ENCODE measurements at places on chromosomes 3 and 15.

DNA sequence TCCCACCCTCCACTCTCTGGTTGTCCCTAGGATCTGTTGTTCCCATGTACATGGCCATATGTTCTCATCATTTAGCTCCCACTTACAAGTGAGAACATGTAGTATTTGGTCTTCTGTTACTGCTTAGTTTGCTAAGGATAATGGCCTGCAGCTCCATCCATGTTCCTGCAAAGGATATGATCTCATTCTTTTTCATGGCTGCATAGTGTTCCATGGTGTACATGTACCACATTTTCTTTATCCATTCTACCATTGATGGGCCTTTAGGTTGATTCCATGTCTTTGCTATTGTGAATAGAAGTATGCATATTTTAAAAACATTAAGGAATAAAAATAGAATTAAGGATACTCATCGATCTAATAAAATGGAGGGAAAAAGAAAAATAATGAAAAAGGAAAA is 278.4 kb downstream of the MBNL1 start:
- DNase-seq = no peak

GRCh38 chr15:28049581-28049980 is 49.5 kb downstream of the OCA2 start:
- DNase-seq = no peak

- no peak for DNase-seq
Observed at GRCh38 chr3:15610082-15610759, 8.7 kb downstream of the BTD start.

DNA sequence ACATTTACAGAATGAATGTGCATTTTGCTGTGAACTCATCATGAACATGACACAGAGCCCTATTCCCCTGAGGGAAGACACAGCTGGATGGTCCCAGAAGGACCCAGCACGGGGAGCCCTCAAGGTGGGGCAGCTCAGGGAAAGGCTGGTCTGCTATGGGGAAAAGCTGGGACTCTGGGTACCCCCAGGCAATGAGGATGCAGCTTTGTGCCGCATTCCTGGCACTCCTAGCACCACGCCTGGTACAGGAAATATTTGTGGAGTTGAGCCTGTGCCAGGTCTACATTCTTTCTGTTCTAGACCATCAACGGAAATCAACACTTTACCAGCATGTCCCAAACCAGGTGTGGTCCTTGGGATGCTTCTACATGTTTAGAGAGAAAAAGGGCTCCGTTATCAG is 74.0 kb downstream of the SRGAP3 start:
- DNase-seq = no peak

DNA sequence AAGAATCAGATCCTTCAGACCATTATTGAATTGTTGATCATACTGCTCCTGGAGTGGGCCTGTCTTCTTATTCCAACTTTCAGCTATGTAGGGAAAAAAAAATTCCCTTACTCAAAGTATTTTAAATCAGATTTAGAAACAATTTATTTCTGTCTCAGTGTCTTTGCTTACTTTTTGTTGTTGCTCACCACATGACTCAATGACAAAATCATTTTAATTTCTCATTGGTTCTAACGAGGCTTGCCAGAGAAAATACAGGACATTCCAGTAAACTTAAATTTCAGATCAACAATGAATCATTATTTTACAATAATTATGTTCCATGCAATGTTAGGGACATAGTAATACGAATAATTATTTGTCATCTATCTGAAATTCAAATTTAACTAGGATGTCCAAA is 748.5 kb upstream of the CBLB start:
- no peak for DNase-seq

GRCh38 chr15:101232677-101233076 is 19.2 kb downstream of the CHSY1 start:
- DNase-seq = no peak

GRCh38 chr3:187101184-187102072 is 37.9 kb downstream of the RPL39L start:
- DNase-seq = peak; percentile 64

GRCh38 chr3:157769378-157769777 is 266.2 kb upstream of the VEPH1 start:
- DNase-seq = no peak

- no peak for DNase-seq
Observed at GRCh38 chr3:139006051-139006716, at the start of gene PRR23A. Gene PRR23A (minus strand): TSS chr3:139006268. CDS start chr3:139006268, 0 bp downstream.

DNA sequence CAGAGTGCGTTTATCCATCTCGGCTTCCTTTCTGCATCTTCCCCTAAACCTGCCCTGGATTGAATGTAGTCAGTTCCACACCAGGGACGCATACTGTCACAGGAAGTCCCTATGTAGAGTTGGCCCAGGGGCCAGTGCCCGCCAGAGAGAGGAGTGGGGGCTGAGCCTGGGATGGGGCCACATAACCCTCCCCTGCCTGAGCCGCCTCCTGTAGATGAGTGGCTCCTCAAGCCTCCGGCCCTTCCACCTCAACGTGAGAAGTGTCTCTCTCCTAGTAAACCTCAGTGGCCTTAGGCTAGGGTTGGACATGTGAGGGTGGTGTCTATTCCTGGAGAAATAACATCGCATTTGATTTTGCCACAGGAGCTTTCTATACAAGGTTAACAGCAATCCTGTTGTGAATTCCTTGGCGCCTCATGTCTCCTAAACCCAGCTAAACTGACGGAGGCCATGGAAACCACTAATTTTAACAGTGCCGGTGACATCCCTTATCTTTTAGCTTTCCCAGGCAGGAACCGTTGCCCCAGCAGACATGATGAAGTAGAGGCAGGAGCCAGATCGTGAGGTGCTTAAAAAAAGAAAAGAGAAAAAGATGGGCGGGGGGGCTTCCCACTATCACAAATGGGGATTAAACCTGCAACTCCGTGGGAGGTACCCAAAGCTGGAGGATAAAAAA is 171.1 kb downstream of the CHDH start:
- no peak for DNase-seq

DNA sequence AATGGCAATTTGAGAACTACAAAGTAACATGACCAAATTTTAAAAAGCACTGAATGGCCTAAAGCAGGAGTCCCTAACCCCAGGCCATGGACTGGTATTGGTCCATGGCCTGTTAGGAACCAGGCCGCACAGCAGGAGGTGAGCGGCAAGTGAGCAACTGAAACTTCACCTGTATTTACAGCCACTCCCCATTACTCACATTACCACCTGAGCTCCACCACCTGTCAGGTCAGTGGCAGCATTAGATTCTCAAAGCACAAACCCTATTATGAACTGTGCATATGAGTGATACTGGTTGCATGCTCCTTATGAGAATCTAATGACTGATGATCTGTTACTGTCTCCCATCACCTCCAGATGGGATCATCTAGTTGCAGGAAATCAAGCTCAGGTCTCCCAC is 48.8 kb downstream of the SENP7 start:
- DNase-seq = no peak

GRCh38 chr3:120560304-120561250 is 35.6 kb upstream of the NDUFB4 start:
- DNase-seq = no peak

- DNase-seq = no peak
Observed at GRCh38 chr3:127751163-127751621, 71.1 kb downstream of the MGLL start.

- DNase-seq = no peak
Observed at GRCh38 chr3:50502584-50503423, 630 bp downstream of the CACNA2D2 start.

DNA sequence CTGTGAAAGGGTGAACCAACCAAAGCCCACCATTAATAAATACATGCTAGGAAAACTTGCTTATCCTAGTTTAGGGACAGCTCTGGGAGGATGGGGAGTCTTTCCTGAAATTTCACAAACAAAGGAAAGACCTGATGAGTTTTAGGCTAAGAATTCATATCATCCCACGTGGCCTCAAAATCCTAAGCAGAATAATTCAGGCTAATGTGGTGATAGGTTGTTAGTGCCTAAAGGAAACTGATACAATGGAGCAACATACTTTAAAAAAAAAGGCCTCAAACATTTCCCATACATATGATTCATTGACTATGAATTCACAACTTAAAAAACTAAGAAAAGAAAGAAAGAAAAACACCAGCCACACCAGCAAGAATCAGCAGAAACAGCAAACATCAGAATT is 126.9 kb upstream of the CNTN4 start:
- peak; percentile 88 for DNase-seq

GRCh38 chr3:154129625-154130024 is 8.4 kb downstream of the ARHGEF26 start:
- DNase-seq = no peak

- peak; percentile 37 for DNase-seq
Observed at GRCh38 chr3:158683230-158683962, 10.9 kb upstream of the LXN start.

GRCh38 chr3:23217872-23218554 is 14.9 kb downstream of the UBE2E2 start:
- DNase-seq = no peak

- no peak for DNase-seq
Observed at GRCh38 chr3:184687363-184688015, 24.4 kb downstream of the MAGEF1 start.

GRCh38 chr15:82650046-82650670 is 3.0 kb upstream of the CPEB1 start:
- DNase-seq = no peak

DNA sequence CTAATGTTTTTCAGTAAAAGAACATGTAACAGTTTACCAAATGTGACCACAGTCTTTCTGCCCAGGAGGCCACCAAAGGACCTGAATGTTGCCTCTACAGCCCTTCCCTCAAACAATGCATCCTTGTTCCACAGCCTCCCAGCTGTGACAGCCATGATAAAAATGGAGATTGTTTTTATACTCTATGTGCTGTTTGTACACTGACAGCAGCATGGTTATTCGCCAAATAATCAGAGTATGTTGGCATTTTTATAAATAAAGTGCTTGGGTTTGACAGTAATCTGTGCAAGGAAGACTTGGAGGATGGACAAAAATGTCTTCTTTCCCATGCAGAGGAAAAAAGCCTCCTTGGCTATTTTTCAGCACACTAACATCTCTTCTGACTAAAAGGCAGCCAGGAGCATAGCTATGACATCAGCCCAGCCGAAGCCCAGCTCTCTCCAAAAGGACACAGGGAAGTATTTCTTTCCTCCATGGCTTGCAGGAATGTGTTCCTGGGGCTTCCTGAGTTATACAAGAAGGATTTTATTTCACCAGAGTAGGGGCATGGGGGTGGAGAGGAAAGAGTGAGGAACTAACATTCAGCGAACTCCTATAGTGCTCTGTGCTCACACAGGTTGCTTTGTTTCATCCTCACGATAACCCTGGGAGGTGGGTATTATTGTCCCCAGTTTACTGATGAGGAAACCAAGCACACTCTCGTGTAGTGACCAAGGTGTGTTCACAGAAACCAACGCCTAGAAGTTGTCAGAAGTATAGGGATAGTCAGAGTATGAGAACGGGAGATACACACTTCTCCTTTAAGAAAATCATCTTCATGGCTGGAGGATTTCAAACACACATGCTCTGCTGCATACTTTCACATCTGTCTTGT is 339.7 kb downstream of the MECOM start:
- DNase-seq = peak; percentile 9

All from fibroblast of skin of left biceps (primary cell).